Stimulated activated CD4-positive, alpha-beta T cell treated with anti-CD3 and anti-CD28 coated beads, Interleukin-4, amount 100 ng/mL, for 48 hours (primary cell): ENCODE measurements at places on chromosomes 6 and 20.

DNA sequence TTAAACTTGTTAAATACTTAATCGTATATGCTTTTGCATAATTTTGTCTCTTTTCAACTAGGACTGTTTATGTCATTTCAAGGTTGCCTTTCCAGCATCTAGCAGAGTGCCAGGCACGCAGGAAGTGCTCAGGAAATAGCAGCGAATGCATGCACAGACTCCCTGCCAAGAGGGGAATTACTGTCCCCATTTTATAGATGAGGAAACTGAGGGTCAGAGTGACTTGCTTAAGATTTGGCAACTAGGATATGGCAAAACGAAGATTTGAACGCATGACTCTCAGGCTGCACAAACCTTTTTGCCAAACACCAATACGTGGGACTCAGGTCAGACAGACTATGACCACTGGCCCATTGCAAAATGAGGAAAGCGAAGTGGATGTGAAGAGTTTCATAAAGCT is 22.5 kb downstream of the EYA2 start:
- DNase-seq, result no peak

GRCh38 chr6:124546601-124547000 is 415.6 kb upstream of the RNF217 start:
- DNase-seq, result no peak

GRCh38 chr6:28490205-28490890 is 25.2 kb downstream of the GPX6 start:
- DNase-seq, result peak; percentile 14

DNA sequence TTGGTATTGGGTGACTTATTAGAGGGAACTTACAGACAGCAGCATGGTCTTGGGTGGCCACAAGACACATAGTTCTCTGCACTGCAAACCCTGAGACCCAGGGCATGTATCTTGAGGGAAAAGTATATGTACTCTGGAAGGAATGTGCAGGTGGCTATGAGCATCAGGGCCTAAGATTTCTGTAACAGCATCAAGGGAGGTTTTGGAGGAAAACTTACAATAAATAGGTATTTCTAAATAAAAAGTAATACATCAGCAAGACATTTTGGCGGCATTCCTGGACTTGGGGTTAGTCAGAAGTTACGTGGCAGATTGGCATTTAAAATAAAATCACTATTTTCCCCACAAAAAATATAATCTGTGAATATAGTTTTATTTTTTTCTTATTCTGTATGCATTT is 8.0 kb upstream of the STX7 start:
- DNase-seq, result no peak

DNA sequence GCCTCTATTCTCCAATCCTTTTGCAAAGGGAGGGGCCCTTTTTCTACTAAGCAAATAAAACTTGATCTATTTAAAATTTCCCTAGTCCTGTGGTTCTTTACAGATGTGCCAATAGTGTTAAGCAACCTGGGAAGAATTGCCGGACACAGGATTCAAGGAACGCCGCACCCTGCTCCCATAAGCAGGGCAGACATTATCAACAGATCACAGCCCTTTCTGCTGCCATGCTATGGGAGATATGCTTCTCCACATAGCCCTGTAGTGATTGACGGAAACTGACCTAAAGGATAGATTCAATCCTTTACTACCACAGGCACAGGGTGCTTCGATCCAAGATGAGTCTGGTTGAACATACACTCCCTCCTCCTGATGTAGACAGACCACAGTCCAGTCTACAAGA is 118.4 kb upstream of the TRAF3IP2 start:
- no peak for DNase-seq

GRCh38 chr6:47455533-47456209 is 21.9 kb upstream of the CD2AP start:
- no peak for DNase-seq

DNA sequence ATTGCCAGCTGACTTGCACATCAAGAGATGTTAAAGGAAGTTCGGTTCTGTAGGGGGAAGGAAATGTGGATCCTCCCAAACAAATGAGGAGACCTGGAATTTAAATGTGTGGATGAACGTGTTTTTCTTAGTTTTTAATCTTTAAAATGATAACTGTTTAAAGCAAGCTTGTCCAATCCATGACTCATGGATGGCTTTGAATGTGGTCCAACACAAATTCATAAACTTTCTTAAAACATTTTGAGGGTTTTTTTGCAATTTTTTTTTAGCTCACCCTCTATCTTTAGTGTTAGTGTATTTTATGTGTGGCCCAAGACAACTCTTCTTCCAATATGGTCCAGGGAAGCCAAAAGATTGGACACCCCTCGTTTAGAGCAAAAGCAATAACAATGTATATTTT is 12.6 kb downstream of the TUBB2B start:
- no peak for DNase-seq

DNA sequence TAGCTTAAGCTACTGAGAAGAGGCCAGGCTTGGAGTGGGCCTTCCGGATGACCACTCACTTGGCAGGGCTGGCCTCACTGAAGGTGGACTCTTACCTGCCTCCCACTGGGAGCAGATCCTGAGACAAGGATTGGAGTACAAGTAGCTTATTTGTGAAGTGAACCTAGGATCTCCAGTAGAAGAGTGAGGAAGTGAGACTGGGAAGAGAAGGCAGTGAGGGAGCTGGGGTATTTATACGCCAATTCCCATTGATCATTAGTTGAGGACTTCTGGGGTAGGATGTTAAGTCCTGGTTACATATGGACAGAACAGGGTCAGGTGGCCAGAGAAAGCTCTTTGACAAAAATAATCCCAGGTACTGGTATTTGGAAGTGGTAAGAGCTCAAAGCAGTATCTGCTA is 32.3 kb upstream of the RNF24 start:
- DNase-seq, result no peak

DNA sequence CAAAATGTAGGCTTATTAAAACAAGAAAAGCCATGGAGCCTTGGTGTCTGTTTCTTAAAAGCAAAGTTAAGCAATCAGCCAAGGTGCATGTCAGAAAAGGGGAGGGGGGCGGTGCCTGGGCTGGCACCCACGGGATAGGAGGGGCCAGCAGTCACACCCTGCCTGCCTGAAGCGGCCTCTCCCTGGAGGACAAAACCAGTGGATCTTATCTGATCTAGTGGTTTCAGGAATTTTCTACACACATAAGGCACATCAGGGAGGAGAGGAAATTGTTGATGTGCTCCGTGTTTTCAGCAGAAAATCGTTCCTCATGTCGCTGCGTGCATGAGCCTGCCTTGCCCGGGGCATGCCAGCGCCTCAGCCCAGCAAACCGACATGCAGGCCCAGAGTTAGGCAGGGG is 276.4 kb downstream of the TAF4 start:
- DNase-seq, result no peak
